Activated CD4-positive, alpha-beta T cell treated with anti-CD3 and anti-CD28 coated beads for 24 hours (primary cell): ENCODE measurements at places on chromosomes 12 and 14.
A peak's percentile ranks its signal among the peaks of the same experiment; 100 is the strongest.

- DNase-seq = no peak
Measured at GRCh38 chr14:90111895-90112534, 50.2 kb downstream of the KCNK13 start.

DNA sequence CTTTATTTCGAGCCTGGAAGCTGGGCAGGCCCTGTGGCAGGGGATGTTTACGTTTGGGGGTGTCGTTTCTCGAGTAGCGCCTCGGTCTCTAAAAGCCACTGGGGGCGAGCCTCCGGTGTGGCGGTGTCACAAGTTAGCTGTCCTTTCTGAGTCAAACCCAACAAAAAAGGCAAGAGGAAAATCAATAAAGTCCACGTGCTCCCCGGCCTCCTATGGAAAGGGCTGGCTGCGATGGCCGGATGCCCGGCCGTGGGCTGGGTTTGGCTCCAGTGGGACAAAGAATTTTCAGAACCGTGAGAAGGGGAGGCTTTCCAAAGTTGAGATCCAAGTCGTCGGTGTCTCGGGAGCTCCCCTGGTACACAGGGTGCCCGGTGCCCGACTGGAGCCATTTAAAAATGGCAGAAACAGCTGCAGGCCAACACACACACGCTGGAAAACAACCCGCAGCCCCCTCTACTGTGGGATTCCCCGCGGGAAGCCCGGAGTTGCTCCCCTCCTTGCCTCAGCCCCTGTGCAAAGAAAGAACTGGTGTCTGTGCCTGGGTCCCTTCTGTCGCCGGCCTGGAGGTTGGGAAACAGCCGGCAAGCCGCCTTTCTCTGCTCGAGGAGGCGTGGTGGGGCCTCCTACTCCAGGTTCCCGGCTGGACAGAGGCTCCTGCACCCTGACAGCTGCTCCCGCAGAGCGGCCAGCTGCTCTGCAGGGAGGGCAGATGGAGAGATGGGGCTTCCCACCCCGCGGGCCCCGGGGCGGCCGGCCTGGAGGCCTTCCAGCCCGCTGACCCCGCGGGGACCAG, 1.9 kb downstream of the BCL7A start:
- DNase-seq = no peak

DNA sequence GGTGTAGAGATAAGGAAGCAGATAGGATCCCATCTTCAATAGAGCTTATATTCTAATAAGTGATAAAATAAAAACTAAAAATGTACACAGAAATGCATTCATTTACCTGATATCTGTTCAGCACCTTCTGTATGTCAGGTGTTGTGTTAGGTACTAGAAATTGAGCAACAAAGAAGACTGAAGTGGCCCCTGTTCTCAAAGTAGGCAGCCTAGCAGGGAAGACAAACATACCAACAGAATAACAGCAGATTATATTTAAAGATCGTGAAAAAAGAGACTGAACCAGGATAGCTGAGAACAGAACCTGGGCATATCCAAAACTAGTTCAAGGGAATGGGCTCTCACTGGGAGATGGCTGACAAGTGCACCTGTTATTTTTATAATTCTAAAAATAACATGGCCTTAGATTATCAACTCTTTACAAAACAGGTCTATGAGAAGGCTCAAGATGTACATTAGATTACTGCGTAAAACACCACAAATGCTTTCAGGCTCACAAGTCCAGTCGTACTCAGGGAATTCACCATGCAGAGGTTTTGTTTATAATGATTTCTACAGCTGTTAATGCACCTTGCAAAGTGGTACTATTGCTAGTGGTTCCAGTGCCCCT, 16.4 kb downstream of the ANO6 start:
- no peak for DNase-seq

DNA sequence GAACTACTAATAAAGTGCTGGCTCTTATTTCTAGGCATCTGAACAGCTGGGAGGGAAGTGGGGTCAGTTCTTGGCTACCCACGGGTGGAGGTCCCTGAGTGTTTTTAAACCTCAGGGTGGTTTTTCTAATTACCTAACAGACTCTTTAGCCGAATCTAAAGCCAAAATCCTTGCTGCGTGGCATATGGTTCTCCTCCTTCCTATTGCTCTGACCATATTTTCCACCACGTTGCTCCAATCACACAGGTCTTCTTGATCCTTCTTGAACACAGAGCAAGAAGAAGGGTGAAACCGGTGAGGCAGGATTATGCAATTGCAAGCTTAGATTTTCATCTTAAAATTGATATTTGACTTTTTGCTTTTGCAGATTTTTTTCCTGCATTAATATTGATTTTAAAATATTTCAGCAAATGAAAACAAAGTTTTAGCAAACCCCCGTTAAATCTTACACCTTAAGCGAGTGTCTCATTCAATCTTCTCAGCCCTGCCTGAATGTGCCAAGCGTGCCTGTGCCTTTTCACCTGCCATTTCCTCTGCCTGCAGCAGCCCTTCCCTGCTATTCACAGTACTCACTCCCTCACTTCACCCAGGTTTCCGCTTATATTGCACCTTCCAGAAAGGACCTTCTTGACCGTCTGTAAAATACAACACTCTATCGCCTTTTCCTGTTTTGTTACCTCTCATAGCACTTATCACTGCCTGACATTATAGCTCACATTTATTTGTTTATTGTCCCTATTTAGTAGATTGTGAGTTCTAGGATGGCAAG, 506.0 kb downstream of the DIO2 start:
- no peak for DNase-seq

- peak; percentile 80 for DNase-seq
Measured at GRCh38 chr14:100850841-100851585, 25.1 kb downstream of the MEG3 start.

GRCh38 chr12:121649322-121649721, 20.1 kb downstream of the MORN3 start:
- no peak for DNase-seq
